ENCODE measurements at places on chromosomes 1 and 21. TPM values are rescaled to one million over a fixed set of nuclear protein-coding genes. Genes with fewer than 3 reads are reported as not detected.

The GRIK1 gene
- total RNA-seq = not detected

The LCE2A gene
- total RNA-seq = not detected

The EFNA3 gene
- total RNA-seq = 3.6 TPM

The PRELP gene
- total RNA-seq = under 0.01 TPM

The SPRR1A gene
- total RNA-seq = not detected

The TCHHL1 gene
- not detected for total RNA-seq

The HTR6 gene
- under 0.01 TPM for total RNA-seq

The TAF5L gene
- total RNA-seq = 29.1 TPM

The SPATC1L gene
- total RNA-seq = 12.8 TPM

The RPRD2 gene
- total RNA-seq = 15.0 TPM

The GREM2 gene
- not detected for total RNA-seq

The ELF3 gene
- total RNA-seq = 0.10 TPM

The PLPPR5 gene
- total RNA-seq = not detected

The FMO5 gene
- total RNA-seq = 0.98 TPM

The FCRL1 gene
- total RNA-seq = not detected

The TOE1 gene
- 21.9 TPM for total RNA-seq

The TMEM125 gene
- not detected for total RNA-seq

The STUM gene
- total RNA-seq = not detected

The CHI3L2 gene
- total RNA-seq = not detected

The RCC2 gene
- 129 TPM for total RNA-seq

The LCE2B gene
- total RNA-seq = not detected

The TRIM58 gene
- 0.33 TPM for total RNA-seq

The LIPI gene
- total RNA-seq = not detected

The RNF186 gene
- not detected for total RNA-seq

The INSRR gene
- total RNA-seq = not detected

The RHBDL2 gene
- total RNA-seq = not detected

Data from vein endothelial cell (primary cell).